ENCODE measurements at places on chromosomes 2 and 18.

- no peak for DNase-seq
Measured at GRCh38 chr2:69767034-69767433, 25.1 kb downstream of the ANXA4 start.

DNA sequence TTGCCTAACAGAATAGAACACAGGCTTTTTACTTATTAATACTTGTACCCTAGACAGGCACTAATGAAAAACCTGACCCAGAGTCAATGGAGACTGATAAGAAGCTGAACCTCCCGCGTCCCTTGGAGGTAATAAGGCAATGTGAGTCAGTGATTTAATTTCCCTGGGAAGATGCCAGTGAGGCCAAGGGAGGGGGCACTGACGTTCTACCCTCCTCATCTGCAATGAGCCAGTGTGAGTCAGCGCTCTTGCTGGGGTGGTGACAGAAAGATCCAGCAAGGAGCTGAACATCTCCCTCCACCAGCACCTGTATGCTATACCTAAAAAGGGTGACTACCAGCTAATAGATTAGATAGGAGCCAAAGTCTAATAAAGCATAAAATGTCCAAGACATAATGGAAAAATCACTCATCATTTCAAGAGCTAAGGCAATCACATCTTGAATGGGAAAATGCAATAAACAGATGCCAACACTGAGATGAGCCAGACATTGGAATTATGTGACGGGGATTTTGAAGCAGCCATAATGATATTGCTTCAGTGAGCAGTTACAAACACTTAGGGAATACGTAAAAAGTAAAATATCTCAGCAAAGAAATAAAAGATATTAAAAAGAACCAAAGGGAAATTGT lies 116.9 kb downstream of the TPGS2 start:
- DNase-seq, result no peak

DNA sequence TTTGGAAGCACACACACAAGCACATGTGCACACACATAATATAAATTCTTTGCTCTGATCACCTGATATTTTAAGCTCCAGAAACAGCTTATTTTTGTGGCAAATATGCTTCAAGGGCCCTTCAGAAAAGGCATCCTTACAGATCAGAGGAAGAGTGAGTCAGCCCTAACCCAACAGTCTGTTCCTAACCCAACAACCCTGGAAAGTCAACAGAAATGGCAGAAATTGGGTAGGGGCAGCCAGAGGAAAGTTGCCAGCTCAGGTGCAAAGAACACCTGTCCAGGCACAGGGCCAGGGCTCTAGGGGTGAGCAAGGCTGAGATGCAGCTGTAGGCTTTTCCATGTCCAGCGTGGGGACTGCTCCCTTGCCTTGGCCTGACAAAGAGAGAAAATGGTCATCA lies 6.4 kb upstream of the NCKAP5 start:
- DNase-seq, result no peak

- DNase-seq, result no peak
Measured at GRCh38 chr2:121723316-121723715, 13.4 kb downstream of the NIFK start.

- no peak for DNase-seq
Measured at GRCh38 chr2:197081294-197081693, 154.8 kb upstream of the PGAP1 start.

DNA sequence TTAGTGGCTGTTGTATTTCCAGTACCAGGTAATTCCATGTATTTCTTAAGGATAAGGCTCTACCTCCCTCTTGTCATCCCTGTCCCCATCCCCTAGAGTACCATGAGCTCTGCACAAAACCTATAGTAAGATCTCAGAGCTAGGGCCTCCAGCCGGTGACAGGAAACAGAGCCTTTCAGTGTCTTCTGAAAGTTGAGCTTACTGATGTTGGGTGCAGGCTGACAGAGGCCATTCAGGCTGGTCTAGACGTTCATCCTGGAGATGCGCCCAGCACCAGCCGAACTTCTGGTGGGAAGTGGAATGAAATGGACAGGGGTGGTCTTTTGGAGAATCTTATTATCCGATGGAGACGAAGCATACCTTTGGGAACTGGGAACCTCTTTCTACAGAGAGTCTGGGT lies 16.7 kb upstream of the LYPD6B start:
- no peak for DNase-seq

DNA sequence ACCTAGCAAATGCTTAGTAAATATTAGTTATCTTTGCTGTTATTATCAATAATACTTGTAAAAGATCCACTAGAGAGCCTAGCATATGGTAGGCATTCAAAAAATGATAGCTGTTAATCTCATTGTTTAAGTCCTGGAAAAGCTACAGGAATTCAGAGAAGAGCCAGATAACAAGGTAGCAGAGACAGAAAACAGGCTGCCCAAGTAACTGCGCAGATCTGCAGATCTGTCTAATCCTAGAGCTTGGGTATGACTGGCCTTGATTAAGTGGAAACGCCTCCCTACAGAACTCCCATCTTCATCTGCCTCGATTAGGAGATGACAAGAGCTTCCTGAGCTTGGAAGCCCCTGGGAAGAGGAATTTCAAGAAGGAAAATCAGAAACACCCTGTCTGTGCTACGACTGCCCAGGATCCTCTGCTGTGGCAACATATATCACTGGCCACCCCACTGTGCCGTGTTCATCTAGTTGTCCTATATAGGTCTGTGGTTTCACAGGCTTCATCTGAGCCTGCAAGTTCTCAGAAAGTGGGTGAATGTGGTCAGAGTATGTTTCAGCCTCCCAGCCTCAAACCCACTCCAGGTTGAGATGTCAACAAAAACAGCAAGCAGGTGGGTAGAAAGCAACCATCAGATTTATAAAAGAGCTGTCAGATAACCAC lies 151.5 kb upstream of the PKDCC start:
- DNase-seq, result no peak

DNA sequence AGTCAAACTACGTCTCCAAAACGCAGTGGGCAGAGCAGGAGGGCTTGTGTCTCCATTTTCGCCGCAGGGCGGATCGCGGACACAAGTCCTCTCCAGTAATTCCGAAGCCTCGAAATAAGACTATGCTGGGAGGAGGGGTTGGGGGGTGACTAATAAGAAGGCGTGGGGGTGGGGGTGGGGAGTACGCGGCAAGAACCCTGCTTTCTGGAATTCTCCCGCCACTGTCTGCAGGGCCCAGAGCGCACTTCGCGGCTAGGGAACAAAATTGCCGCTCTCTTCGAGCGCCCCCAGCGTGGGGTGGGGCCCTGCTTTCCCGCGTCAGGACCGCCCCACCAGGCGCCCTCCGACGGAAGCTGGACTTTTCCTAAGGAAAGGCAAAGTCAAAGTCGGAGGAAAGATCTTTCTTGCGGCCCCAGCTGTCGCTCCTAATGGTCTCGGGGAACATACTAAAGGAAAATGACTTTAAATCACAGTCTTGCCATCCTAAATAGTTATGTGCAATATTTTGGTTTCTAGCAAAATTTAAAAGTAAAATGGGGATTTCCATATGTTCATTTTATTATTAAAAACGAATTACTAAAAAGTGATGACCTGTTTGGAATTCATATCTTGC lies 11.9 kb downstream of the NR4A2 start:
- DNase-seq, result no peak

DNA sequence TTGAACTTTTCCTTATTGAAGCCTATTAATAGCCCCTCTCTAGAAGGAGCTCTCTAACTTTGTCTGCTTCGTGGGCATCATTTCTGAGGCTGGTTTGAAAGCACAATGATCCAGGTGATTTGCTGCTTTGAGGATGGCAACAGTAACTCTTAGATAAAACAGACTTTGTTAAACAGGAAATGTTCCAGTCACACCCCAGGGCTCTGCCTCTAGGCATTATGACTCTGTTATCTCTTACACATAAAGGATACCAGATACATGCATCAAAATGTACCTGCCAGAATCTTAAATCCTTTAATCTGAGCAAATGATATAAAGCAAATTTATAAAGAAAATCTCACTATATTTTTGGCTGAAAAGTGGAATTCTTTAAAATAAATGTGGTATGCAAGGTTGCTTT lies 52.3 kb downstream of the GAD1 start:
- DNase-seq, result no peak

DNA sequence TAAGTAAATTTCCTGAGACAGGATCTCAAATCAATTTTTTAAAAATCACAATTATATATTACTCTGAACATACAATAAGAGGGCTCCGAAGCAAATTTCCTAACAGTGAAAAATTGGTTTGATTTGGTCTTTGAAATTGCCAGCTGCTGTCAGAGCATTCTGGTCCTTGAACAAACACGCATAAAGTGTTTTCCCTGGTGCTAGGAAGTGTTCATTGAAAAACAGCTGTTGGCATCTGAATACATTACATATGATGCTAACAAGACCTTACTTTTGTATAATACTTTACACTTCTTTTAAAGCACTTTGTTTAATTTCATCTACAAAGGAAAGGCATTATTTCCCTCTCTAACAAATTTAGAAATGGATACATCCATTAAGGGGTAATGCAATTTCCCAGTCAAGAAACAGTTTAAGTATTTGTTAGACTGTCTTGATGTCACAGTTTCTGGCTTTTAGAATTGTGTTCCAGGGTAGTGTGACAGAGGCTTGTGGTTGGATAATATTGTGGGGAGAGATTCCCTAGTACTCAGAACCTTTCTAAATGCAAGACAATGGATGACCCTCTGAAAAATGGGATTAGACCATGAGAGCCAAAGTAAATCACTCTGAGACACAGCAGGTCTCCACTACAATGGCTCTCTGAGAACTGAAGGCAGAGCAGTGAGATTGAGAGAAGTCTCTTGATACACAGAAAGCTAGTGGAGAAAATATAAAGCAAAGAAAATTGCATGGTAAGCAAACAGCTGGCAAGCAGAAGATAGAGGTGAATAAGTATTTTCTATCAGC lies 299.0 kb downstream of the TRIB2 start:
- no peak for DNase-seq

DNA sequence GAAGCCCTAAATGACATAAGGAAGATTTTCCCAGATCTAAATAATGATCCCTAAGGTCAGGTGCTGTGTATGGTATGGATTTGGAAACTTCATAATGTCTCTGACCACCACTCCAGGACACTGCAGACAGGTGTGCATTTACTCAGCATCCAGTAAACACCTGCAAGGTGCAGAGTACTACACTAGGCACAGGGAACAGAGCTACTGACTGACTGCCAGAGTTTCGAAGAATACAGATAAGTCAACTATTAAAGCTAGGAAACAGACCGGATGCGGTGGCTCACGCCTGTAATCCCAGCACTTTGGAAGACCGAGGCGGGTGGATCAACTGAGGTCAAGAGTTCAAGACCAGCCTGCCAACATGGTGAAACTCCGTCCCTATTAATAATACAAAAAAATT lies 65.0 kb downstream of the ATP8B1 start:
- DNase-seq, result no peak

DNA sequence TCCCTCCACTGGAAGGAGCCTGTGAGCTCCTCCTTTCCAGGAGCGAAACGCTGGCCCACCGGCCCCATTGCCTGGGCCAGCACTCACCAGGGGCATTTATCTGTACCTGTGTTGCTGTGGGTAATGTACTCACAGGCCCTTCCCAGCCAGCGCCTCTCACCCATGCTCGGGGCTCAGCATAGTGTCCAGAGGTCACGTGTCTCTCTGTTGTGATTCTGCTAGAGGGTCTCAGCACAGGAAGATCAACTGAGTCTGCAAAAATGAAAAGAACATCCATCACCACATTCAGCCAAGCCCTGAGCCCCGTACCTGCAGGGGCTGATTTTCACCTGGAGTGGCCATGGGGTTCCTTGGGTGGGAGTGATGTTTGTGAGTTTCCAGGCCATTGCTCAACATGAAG lies 103.1 kb upstream of the TPO start:
- no peak for DNase-seq

- DNase-seq, result no peak
Measured at GRCh38 chr2:31729442-31730092, 148.8 kb upstream of the SRD5A2 start.

Data from right renal cortex interstitium (tissue), 3 donors.